ENCODE measurements at places on chromosomes 16 and 17. TPM values are rescaled to one million over a fixed set of nuclear protein-coding genes. Genes with fewer than 3 reads are reported as not detected.

The ZNF469 gene
- total RNA-seq = 8.9 TPM

The HLF gene
- not detected for total RNA-seq

The CCL4L2 gene
- total RNA-seq = not detected

The OR1A1 gene
- not detected for total RNA-seq

The C1QL1 gene
- not detected for total RNA-seq

The BEAN1 gene
- total RNA-seq = 0.43 TPM

The PRSS22 gene
- not detected for total RNA-seq

The CNGB1 gene
- total RNA-seq = not detected

The TSR1 gene
- total RNA-seq = 47.1 TPM

The GNAO1 gene
- total RNA-seq = 0.22 TPM

The SEPTIN1 gene
- total RNA-seq = not detected

The ZNF200 gene
- total RNA-seq = 12.9 TPM

The ITGAE gene
- total RNA-seq = 15.0 TPM

The MYH1 gene
- not detected for total RNA-seq

The CRYBA1 gene
- not detected for total RNA-seq

The HOXB1 gene
- not detected for total RNA-seq

The GPR142 gene
- not detected for total RNA-seq

The DPEP3 gene
- not detected for total RNA-seq

The GJD3 gene
- 3.9 TPM for total RNA-seq

The TEKT1 gene
- not detected for total RNA-seq

The HOXB5 gene
- under 0.01 TPM for total RNA-seq

The TRAF7 gene
- total RNA-seq = 72.4 TPM
